ENCODE measurements at places on chromosomes 2 and 18.
A peak's percentile ranks its signal among the peaks of the same experiment; 100 is the strongest.

- no peak for DNase-seq
- H3K27ac ChIP-seq = no peak overlapping the region
- no peaks in the 10 kb centered on the region for H3K4me1 ChIP-seq
- H3K27me3 ChIP-seq = peaks cover 3% of the 10 kb centered on the region
- H3K4me3 ChIP-seq = no peak overlapping the region
Observed at GRCh38 chr2:75424936-75425619, 135.7 kb downstream of the EVA1A start.

DNA sequence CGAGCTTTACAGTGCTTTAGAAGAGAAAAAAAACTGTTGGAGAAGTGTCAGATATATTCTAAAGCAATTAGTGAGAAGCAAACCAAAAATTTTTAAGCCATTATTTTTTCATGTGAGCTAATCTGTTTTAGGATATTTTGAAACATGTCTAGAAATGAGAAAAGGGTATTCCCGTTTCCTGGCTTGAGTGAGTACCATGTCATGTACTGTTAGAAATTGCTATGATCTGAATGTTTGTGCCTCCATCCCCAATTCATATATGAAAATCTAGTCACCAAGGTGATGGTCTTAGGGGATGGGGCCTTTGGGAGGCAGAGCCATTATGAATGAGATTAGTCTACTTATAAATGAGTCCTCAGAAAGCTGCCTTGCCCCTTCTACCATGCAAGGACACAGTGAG, 493.3 kb upstream of the GCFC2 start:
- H3K36me3 ChIP-seq = no peaks in the 10 kb centered on the region
- no peak overlapping the region for H3K27ac ChIP-seq
- H3K27me3 ChIP-seq = no peaks in the 10 kb centered on the region
- H3K4me3 ChIP-seq = no peak overlapping the region
- DNase-seq = no peak

DNA sequence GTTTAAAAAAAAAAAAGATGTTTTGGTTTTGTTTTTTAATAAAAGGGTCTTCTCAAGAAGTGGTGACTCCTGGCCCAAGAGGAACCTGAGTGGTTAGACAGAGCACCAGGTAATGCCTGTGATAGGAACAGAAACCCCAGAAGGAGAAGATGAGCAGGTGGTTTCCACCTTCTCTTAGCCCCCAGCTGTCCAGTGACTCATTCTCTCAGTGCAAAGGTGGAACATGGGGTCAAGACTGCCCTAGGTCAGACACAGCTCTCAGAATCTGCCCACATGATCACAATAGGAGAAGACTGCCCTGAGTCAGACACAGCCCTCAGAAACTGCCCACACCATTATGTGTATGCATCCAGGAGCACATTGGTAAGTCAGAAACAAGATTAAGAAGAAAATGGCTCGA, 61.8 kb downstream of the TBC1D8 start:
- H3K4me3 ChIP-seq = no peak overlapping the region
- H3K27ac ChIP-seq = no peak overlapping the region
- H3K27me3 ChIP-seq = peaks cover 3% of the 10 kb centered on the region
- no peaks in the 10 kb centered on the region for H3K36me3 ChIP-seq

- H3K4me1 ChIP-seq = no peaks in the 10 kb centered on the region
- H3K27ac ChIP-seq = no peak overlapping the region
- peaks cover 45% of the 10 kb centered on the region for H3K27me3 ChIP-seq
- H3K36me3 ChIP-seq = no peaks in the 10 kb centered on the region
Observed at GRCh38 chr2:64515086-64515485, 9.0 kb upstream of the AFTPH start.

- H3K36me3 ChIP-seq = peaks cover 9% of the 10 kb centered on the region
- DNase-seq = no peak
- peaks cover 24% of the 10 kb centered on the region for H3K4me1 ChIP-seq
- H3K27me3 ChIP-seq = no peaks in the 10 kb centered on the region
- H3K27ac ChIP-seq = no peak overlapping the region
- H3K4me3 ChIP-seq = no peak overlapping the region
Observed at GRCh38 chr2:84830095-84830494, 50.8 kb downstream of the TRABD2A start.

- H3K27me3 ChIP-seq = no peaks in the 10 kb centered on the region
- peak overlapping the region; percentile 85 for H3K27ac ChIP-seq
- peaks cover 23% of the 10 kb centered on the region for H3K36me3 ChIP-seq
- H3K4me1 ChIP-seq = peaks cover 89% of the 10 kb centered on the region
- DNase-seq = peak; percentile 63
- peak overlapping the region; percentile 90 for H3K4me3 ChIP-seq
Observed at GRCh38 chr2:201261471-201261870, 1.1 kb downstream of the CASP8 start.
